ENCODE measurements at places on chromosomes 7 and 10.

- DNase-seq: no peak
Observed at GRCh38 chr7:127968547-127968946, 62.7 kb downstream of the LRRC4 start.

DNA sequence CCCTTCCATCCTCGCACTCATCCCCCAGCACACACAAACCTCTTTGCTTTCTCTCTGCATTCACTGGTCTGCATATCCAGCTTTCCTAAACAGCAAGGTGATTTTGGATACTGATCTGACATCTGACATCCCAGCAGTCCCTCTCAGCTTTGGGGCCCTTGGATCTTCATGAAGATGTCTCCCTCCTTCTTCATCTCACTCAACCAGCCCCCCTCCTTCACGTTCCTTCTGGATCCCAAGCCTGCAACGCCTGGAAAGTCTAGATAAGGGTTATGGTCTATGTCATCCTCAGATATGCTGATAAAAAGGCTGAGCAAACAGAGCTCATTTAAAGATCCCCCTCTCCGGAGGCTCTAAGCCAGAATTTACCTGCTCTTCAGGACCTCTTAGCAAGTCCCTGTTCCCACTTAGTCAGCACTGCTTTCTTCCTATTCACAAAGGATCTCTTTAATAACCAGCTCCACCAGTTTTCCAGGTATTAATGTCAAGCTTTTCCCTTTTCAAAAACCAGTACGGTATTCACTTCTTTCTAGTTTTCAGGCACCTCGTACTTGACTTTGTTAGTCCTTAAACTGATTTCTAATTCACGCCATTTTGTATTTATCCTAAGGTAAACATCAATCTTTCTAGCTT, 38.9 kb downstream of the CREB3L2 start:
- no peak for DNase-seq

DNA sequence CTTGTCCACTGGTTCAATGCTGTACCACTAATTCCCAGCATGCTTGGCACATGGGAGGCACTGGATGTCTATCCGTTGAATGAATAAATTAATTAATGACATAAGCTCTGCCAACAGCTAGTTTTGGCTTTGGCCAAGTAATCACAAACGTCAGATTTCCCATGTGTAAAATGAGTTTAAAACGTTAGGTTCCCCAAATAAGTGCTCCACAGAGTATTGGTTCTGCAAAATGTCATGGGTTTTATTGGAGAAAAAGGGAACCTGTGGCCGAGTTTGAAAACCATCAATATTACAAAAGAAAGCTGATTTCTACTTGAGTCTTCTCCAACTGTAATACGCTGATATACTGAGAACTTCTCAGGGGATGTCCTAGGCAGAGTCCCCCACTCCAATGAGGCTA, 23.2 kb downstream of the ELMO1 start:
- DNase-seq: no peak

GRCh38 chr7:151339651-151340382, 1.8 kb upstream of the NUB1 start:
- DNase-seq: no peak

GRCh38 chr10:132478341-132479023, 59.1 kb upstream of the INPP5A start:
- DNase-seq: no peak

DNA sequence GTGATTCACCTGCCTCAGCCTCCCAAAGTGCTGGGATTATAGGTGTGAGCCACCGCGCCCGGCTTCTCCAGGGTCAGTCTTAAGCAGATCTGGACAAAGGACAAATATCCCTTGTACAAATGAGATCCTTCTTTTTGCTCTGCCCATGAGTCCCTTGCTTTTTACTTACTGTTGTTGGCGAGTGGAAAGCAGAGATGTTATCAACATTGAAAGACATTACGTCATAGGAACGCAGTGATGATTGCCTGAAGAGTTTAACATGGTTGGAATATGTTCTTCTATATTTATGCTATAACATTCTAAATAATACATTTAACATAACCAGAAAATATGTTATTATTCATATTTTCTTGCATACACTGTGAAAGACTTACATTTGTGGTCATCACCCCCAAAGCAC, 644.3 kb upstream of the LRRN3 start:
- DNase-seq: no peak

GRCh38 chr7:26348234-26348851, 56.7 kb downstream of the SNX10 start:
- DNase-seq: no peak

GRCh38 chr7:47343061-47343455, 238.9 kb downstream of the TNS3 start:
- DNase-seq: no peak

DNA sequence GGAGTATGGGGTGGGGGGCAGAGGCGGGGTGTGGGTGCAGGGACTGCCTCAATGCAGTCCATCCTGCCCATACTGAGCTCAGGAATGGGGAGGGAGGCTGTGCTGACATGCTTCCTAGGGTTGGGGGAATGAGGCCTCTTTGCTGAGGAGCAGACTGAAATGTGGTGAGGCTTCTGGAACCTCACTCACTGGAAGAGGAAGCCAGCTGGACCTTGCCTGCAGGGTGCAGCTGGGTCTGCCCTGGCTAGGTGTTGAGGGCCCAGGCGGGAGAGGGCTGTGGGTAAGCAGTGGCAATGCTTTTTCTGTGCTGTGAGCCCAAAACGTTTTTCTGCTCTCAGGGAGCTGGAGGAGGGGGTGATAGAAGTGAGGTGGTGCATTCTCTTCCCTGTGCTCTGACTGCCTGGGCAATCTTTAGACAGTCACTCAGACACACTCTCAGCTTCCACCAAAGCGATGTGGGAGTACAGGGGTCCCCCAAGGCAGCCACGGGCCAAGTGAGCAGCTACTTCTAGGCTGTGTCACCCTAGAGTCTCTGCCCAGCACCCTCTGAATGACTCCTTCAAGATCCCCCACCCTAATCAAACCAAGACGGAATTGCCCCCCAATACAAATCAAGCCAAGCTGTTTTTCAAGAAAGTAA, 41.1 kb upstream of the BMPR1A start:
- DNase-seq: no peak

All from NCI-H146 (cell line).